ENCODE measurements at places on chromosomes 6 and 20.
A peak's percentile ranks its signal among the peaks of the same experiment; 100 is the strongest.

- DNase-seq, result no peak
Measured at GRCh38 chr6:38271081-38271480, 368.6 kb downstream of the BTBD9 start.

GRCh38 chr20:15740046-15740775 lies 833.0 kb downstream of the KIF16B start:
- DNase-seq, result no peak

GRCh38 chr6:119760046-119760445 lies 410.5 kb upstream of the MAN1A1 start:
- no peak for DNase-seq

DNA sequence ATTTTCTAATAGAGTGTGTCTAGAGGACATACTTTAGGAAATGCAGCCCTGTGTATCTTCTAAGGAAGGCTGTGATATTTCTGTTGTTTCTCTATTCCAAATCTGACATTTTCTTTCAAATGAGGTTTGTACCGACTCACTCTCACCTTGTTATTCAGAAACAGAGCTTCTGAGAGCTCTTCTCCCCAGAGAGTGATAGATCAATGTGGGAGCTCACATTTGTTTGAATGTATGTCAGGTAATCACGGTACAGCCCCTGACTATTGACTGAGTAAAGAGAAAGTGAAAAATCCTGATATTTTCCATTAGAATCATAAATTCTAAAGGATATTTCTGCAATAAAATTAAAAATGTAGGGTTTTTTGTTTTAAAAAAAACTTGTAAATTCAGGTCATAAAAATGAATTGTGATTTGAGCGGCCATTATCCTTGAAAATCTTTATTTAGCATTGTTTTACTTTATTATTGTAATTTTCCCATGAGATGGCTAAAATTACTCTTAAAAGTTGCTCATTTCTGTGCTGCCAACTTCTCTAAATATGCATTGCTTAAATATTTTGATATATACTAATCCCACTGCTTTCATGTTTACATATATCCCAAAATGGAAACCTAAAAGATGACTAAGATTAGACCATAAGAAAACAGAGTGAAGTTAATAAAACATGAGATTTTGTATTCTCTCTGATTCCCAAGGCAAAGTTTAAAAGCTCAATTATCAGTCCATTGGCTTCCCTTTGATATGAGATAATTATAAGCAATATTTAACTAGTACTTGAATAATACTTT lies 1226.8 kb upstream of the CITED2 start:
- no peak for DNase-seq

DNA sequence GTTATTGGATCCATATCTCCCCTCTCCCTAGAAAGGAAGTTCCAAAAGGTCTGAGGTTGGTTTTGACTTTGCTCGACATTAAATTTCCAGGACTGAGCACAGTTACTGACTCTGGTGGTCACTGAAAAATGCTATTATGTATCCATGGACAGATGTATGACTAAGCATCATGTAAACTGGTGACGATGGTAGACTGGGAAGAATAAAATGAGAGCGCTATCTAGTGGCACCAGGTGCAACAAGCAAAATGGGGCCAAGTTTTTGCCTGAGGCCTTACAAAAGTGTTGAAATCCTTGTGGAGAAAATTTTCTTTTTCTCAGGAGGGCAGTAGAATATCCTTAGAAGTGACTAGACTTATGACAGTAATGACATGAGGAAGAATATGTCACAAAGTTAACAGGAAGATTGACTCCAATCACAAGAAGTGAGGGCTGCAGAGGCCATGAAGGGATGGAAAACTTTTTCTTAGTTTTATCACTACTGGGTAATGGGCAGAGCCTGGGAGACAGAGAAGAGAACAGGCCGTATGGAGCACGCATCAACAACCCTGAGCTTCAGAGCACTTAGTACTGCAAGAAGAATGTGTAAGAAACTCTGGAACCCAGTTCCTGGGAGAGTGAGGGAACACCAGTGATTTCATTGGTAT lies 88.9 kb upstream of the ELOVL5 start:
- DNase-seq, result peak; percentile 67

GRCh38 chr20:19047040-19047950 lies 165.1 kb upstream of the SLC24A3 start:
- no peak for DNase-seq

- DNase-seq, result no peak
Measured at GRCh38 chr6:83125425-83125824, 58.0 kb downstream of the DOP1A start.

DNA sequence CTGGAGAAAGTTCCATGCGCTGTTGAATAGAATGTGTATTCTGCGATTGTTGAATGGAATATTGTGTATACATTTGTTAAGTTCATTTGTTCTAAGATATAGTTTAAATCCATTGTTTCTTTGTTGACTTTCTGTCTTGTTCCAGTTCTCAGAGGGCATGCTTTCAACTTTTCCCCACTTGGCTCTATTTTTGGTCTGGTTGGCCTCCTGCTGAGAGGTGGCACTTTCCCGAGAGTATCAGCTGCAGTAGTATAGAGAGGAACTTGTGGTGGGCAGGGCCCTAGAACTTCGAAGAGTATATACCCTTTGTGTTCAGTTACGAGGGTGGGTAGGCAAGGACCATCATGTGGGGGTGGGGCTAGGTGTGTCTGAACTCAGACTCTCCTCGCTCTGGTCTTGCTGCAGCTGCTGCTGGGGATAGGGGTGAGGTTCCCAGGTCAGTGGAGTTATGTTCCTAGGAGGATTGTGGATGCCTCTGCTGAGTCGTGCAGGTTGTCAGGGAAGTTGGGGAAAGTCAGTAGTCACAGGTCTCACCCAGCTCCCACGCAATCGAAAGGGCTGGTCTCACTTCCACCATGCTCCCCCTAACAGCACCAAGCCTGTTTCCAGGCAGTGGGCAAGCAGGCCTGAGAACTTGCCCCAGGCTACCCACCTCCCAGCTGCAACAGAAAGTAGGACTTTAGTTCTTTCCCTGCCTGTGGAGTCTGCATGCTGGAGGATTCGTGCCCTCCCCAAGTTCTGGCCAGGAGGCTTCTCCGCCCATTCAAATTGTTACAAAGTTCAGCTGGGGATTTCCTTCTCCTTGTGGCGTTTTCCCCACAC lies 118.9 kb upstream of the SSTR4 start:
- no peak for DNase-seq

- DNase-seq, result no peak
Measured at GRCh38 chr6:55802259-55802658, 73.1 kb downstream of the BMP5 start.

- no peak for DNase-seq
Measured at GRCh38 chr6:30845183-30845582, 39.1 kb upstream of the DDR1 start.

DNA sequence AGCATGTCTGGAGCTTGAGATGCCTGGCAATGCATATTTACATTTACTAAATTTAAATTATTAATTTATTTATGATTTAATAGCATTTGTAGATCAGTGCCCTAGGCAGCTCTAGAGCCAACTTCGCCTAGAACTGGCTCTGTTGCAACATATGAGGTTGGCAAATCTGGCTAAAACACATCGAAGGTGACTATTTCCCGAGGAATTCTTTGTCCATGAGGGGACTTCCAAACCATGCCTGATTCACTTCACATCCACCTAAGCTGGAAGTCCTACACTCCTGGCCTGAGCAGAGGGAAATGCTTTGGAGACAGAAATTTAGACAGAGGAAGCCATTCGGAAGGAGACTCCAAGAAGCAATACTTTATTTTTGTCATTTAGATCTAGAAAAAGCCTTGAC lies 211.0 kb upstream of the ARG1 start:
- DNase-seq, result no peak

Data from kidney capillary endothelial cell (primary cell).